ENCODE measurements at places on chromosomes 1 and 21. TPM values are rescaled to one million over a fixed set of nuclear protein-coding genes. Genes with fewer than 3 reads are reported as not detected.

The C1orf167 gene
- total RNA-seq, result not detected

The CFAP107 gene
- not detected for total RNA-seq

The PDZK1 gene
- total RNA-seq, result 0.21 TPM

The KCNE2 gene
- total RNA-seq, result not detected

The CELA3B gene
- not detected for total RNA-seq

The PLA2G2D gene
- not detected for total RNA-seq

The IKBKE gene
- total RNA-seq, result 18.3 TPM

The ELAPOR1 gene
- total RNA-seq, result under 0.01 TPM

The ANGPTL1 gene
- not detected for total RNA-seq

The TACSTD2 gene
- 178 TPM for total RNA-seq

The PTPRU gene
- 55.4 TPM for total RNA-seq

The RUNX3 gene
- 0.34 TPM for total RNA-seq

The SNIP1 gene
- 17.4 TPM for total RNA-seq

The NES gene
- under 0.01 TPM for total RNA-seq

The AHDC1 gene
- 19.1 TPM for total RNA-seq

The TSACC gene
- total RNA-seq, result 0.36 TPM

The LAMB3 gene
- 1,978 TPM for total RNA-seq

The MXRA8 gene
- total RNA-seq, result 1.1 TPM

The GFI1 gene
- under 0.01 TPM for total RNA-seq

The CYP2J2 gene
- 0.68 TPM for total RNA-seq

The RAB7B gene
- total RNA-seq, result 22.7 TPM

The CD53 gene
- total RNA-seq, result not detected

The VWA5B1 gene
- not detected for total RNA-seq

The C8A gene
- not detected for total RNA-seq

The CACNA1E gene
- under 0.01 TPM for total RNA-seq

The CENPF gene
- 0.85 TPM for total RNA-seq

The RIPPLY3 gene
- under 0.01 TPM for total RNA-seq

The BCAN gene
- not detected for total RNA-seq

The OR2L5 gene
- total RNA-seq, result not detected

The RGS1 gene
- total RNA-seq, result not detected

The CLCA4 gene
- 26.7 TPM for total RNA-seq

The A3GALT2 gene
- total RNA-seq, result not detected

The EVI5 gene
- 50.2 TPM for total RNA-seq

The STUM gene
- not detected for total RNA-seq

The SASS6 gene
- 1.7 TPM for total RNA-seq

The SPRR5 gene
- not detected for total RNA-seq

The SYT14 gene
- total RNA-seq, result 0.14 TPM

The IGSF9 gene
- total RNA-seq, result 20.9 TPM

The MTHFR gene
- 18.8 TPM for total RNA-seq

The CHIA gene
- not detected for total RNA-seq

The PDE4B gene
- under 0.01 TPM for total RNA-seq

The SPATA45 gene
- not detected for total RNA-seq

The MIXL1 gene
- not detected for total RNA-seq

The SOX13 gene
- 2.7 TPM for total RNA-seq

The FAM131C gene
- total RNA-seq, result 1.00 TPM

The VANGL1 gene
- 27.9 TPM for total RNA-seq

The CCDC190 gene
- not detected for total RNA-seq

The CRABP2 gene
- total RNA-seq, result 22.9 TPM

The CFHR4 gene
- total RNA-seq, result not detected

The VASH2 gene
- total RNA-seq, result not detected

The RGS8 gene
- total RNA-seq, result not detected

The FCRL1 gene
- not detected for total RNA-seq

The ETV3L gene
- total RNA-seq, result not detected

The EFNA3 gene
- total RNA-seq, result 8.4 TPM

The KIF2C gene
- 0.28 TPM for total RNA-seq

The SDC3 gene
- total RNA-seq, result 2.7 TPM

The S100A7A gene
- total RNA-seq, result under 0.01 TPM
